Ovary (tissue), 10 donors: ENCODE measurements at places on chromosomes 13 and 19. TPM values are rescaled to one million over a fixed set of nuclear protein-coding genes. Genes with fewer than 3 reads are reported as not detected.

KLK13 gene
- total RNA-seq: 0.77 TPM

ZNF845 gene
- 7.3 TPM for total RNA-seq

SSC5D gene
- 5.7 TPM for total RNA-seq

DNA sequence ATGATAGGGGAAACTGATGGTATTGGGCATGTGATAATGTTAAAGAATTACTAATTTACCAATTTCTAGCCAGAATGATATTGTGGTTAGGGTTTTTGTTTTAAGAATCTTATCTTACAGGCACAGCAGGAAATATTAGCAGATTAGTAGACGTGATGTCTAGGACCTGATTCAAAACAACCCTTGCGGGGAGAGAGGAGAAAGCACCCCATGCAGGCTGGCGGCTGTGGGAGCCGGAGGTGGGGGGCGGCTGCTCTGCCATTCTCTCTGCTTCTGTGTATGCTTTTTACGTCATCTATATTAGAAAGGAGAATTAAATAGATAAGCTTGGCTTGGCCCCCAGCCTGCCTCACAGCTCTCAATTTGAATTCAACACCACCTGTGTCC lies 41.5 kb downstream of the MLLT1 start:
- peaks cover 44% of the 10 kb centered on the region for H3K4me1 ChIP-seq
- no peaks in the 10 kb centered on the region for H3K27me3 ChIP-seq
- no peak for DNase-seq

DNA sequence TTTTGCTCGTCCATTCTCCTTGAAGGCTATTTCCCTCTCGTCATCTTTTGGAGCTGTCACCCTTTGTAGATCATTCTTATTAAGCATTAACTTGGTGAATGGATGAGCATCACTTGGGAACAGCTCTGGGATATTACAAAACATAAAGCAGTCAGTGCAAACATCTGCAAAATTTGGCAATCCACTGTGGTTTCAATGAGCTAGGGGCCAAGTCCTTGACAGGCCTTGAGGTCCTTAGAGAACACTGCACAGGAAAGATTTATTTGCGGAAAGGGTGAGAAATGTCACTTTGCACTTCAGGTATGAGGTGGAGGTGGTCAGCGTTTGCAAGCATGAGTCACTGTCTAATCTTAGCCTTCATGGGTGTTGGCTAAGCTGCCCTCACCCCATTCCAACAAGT lies 239.7 kb upstream of the MAB21L1 start:
- no peaks in the 10 kb centered on the region for H3K27me3 ChIP-seq
- DNase-seq: no peak
- no peaks in the 10 kb centered on the region for H3K4me1 ChIP-seq
- no peaks in the 10 kb centered on the region for H3K36me3 ChIP-seq

DNA sequence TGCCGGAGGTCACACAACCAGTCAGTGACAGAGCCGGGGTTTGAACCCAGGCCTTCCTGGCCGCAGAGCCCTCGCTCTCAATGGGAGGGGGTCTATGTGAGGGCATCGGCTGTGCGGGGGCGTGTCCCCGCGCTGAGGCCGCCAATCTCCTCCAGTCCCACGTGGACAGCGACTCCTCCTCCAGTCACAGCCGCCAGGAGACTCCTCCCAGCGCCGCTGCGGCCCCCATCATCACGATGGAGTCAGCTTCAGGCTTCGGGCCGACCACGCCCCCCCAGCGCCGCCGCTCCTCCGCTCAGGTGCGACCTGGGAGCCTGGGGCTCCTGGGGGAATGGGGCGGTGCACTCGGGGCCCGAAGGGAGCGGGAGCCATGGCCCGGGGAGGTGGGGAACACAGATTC lies 6.0 kb downstream of the SPRED3 start:
- no peaks in the 10 kb centered on the region for H3K27me3 ChIP-seq
- DNase-seq: no peak
- H3K4me1 ChIP-seq: no peaks in the 10 kb centered on the region
- no peak overlapping the region for H3K27ac ChIP-seq
- no peaks in the 10 kb centered on the region for H3K36me3 ChIP-seq

GRCh38 chr13:47206111-47206510 lies 309.3 kb upstream of the HTR2A start:
- H3K4me1 ChIP-seq: no peaks in the 10 kb centered on the region
- no peak overlapping the region for H3K4me3 ChIP-seq
- no peaks in the 10 kb centered on the region for H3K36me3 ChIP-seq
- no peaks in the 10 kb centered on the region for H3K27me3 ChIP-seq
- no peak overlapping the region for H3K27ac ChIP-seq

DNA sequence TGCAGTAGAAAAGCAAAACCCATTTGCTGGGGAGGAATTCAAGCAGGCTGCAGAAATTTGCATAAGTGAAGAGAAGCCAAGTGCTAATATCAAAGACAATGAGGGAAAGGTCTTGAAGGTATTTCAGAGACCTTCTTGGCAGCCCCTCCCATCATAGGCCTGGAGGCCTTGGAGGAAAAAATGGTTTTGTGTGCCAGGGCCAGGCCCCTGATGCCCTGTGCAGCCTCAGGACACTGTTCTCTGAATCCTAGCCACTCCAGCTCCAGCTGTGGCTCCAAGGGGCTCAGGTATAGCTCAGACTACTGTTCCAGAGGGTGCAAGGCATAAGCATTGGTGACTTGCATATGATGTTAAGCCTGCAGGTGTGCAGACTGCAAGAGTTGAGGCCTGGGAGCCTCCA lies 463.2 kb upstream of the ATXN8OS start:
- H3K27ac ChIP-seq: no peak overlapping the region
- H3K4me1 ChIP-seq: no peaks in the 10 kb centered on the region
- no peaks in the 10 kb centered on the region for H3K27me3 ChIP-seq

DNA sequence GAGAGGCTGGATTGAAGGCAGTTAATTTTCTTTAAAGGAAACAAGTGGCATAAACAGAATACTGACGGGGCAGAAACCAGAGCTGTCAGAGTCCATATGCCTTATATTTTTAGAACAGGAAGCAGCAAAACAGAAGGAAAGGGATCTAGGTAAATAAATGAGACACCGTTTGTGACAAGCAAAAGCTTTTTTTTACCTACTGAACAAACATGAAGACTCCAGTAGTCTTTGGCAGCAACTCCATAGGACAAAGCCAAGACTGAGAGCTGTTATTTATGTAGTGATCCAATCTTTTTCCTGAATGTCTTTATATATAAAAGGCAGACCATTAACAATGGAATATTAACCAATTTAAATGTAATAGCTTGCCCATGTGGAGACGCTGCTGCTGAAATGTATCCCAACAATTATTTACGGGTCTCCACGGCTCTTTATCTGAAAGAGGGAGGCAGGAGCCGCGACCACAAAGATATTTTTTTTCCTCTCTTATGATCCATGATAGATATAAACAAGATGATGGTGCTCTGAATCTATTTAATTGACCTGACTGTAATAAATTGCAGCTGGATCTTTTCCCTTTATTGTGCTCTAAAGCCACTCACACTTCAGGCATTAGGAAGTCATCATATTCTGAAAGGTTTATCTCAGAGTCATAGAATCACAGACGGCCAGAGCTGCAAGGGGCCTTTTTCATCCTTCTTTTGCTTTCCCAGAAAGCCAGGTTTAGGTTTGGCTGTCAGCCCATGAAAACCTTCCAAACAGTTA lies 687.8 kb downstream of the EFNB2 start:
- H3K36me3 ChIP-seq: no peaks in the 10 kb centered on the region
- no peaks in the 10 kb centered on the region for H3K4me1 ChIP-seq
- no peaks in the 10 kb centered on the region for H3K27me3 ChIP-seq
- no peak for DNase-seq

- H3K4me1 ChIP-seq: no peaks in the 10 kb centered on the region
- H3K36me3 ChIP-seq: no peaks in the 10 kb centered on the region
- DNase-seq: no peak
- H3K27ac ChIP-seq: no peak overlapping the region
- no peak overlapping the region for H3K4me3 ChIP-seq
Measured at GRCh38 chr13:90746230-90746629, 601.3 kb upstream of the MIR17HG start.
